ENCODE measurements at places on chromosomes 6 and 20. TPM values are rescaled to one million over a fixed set of nuclear protein-coding genes. Genes with fewer than 3 reads are reported as not detected.

DNA sequence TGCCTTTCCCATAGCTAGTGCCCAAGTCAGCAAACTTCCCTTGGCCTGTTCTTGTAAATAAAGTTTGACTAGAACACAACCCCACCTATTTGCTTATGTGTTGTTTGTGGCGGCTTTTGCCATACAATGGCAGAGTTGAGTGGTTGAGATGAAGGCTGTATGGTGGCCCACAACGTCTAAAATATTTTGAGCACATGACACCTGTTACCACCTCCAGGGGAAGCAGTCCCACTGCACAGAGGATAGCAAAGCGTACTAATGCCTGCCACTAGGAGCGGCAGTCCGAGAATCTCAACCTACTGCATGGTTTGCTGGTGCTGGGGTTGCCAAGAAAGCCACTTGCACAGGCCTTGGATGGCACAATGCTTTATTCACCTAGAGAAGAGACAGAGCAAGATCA, 58.6 kb downstream of the TGM2 start:
- DNase-seq = no peak

The FKBP1C gene
- total RNA-seq = not detected

DNA sequence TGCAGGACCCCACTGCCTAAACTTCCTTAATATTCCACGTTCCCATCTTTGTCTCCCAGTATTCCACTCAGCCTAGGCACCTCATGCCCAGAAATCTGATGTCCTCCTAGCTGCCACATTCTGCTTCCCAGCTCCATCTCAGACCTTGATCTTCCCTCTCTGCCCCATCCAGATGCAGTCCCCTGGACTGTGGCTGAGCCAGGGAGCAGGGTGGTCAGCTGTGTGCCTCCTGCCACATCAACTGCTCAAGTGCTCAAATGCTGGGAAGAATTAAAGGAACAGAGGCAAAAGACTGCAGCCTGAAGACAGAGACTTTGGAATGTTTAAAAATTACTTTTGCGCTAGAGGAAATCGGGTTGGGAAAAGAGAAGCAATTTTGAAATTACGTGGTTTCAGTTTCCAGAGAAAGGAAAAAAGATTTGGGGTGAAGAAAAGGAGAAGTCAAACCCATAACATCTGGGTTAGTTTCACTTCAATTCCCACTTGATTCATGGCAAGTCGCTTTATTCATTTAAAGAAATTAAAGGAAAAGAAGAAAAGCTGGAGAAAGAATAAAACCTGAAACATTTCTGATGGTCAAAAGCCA, 704.8 kb downstream of the PTPRT start:
- DNase-seq = no peak

DNA sequence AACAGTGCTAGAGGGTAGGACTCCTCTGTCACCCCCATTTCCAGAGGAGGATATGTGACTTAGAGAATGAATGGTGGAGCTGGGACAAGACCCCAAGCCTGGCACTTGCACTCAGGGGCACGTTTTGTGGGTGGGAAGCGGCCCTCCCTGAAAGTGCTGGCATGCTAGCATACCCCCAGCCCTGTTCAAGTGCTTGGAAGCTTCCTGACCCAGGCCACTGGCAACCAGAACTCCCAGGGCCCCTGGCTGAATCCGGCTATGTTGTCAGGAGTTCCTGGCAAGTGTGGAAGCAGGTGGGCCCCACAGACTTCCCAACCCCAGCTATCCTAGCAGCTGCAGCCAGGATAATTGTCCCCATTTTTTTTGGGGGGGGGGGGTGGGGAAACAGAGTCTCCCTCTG, 35.6 kb upstream of the TGM2 start:
- no peak for DNase-seq

DNA sequence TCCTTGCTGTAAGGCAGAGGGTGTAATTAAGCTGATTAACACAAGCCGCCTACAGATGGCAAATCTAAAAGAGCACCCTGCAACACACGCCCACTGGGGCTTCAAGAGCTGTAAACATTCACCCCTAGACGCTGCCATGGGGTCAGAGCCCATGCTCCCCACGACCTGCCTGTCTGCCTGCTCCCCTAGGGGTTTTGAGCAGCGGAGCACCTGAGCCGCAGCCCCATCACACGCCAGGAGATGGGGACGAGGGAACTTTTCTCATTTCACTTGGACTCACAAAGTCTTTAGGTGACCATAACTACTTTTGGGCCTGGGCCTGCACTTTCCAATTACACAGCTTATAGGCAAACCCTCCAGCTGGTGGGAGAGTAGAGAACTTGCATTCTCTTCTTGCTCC, 99.0 kb upstream of the SOX4 start:
- DNase-seq = no peak

DNA sequence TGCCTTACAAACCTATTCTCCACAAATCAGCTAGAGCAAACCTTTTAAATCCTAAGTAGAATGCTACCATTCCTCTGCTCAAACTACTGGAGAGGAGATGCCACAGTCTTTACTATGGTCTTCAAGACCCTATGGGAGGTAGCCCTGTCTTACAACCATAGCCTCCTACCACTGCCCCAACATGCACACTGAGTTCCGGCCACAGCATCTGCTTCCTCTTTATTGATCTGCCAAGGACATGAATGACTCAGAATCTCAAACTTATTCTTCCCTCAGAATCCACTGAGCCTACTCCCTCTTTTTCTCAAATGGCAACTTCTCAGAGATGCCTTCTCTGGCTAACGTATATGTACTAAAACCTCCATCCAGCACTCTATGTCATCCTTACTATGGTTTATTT, 12.2 kb upstream of the ANKEF1 start:
- DNase-seq = no peak

DNA sequence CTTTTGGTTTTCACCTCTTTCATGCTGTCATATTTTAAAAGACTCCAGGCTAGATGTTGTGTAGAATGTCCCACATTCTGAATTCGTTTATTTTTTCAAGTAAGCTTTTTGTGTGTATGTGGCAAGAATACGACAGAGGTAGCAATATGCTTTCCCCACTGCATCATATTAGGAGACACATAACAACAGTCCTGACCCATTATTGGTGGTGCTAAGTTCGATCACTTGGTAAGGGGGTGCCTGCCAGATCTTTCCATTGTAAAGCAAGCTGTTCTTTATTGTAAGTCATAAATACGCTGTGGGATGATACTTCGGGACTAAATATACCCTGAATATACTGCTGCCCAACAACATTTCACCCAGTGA, 588 bp upstream of the NCOA3 start:
- DNase-seq = no peak

- no peak for DNase-seq
These were observed 342.1 kb downstream of the PLCB1 start for GRCh38 chr20:8474027-8474668.

GRCh38 chr6:17385660-17386059, 7.7 kb upstream of the CAP2 start:
- DNase-seq = no peak

- no peak for DNase-seq
These were observed 38.9 kb downstream of the CD109 start for GRCh38 chr6:73734832-73735453.

DNA sequence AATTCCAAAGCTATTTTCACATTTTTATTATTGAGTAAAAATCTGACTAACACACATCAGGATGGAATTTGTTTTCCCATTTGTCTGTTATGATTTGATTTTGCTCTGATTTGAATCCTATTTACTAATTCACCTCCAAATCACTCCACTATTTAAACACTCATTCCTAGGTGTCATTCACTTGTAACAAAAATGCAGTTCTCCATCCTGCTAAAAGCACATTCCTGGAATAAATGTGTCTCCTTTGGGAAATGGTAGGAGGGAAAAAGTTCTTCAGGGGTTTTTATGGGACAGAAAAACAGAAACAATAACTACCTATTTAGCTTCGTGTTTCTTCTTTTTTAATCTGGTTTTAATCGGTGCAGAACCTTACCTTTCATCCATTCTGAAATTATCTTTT, 494.1 kb upstream of the CITED2 start:
- DNase-seq = no peak

The C20orf141 gene
- total RNA-seq = not detected

The HNF4A gene
- total RNA-seq = not detected

The ANKRD6 gene
- 30.9 TPM for total RNA-seq

GRCh38 chr20:15411781-15412180, 1074.4 kb upstream of the FLRT3 start:
- no peak for DNase-seq

The DNAH8 gene
- total RNA-seq = 0.36 TPM

GRCh38 chr20:36094497-36094896, 60.0 kb upstream of the EPB41L1 start:
- DNase-seq = no peak

DNA sequence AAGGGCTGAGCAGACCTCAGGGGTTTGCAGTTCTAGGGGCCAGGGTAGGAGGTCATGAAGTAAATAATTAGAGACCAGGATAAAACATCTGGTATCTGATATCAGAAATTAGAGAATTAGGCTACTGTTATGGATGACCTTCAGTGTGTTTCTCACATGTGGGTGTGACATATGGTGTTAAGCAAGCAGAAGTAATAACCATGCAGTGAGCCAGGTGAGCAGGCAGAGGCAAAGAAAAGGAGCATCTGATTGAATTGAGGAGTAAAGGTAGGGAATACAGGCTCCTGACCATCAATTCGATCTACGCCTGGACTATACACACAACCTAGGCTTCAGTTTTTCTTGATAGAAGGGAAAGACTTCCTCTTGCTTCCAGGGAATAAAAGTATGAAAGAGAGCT, 34.7 kb upstream of the MAP3K7 start:
- DNase-seq = no peak

DNA sequence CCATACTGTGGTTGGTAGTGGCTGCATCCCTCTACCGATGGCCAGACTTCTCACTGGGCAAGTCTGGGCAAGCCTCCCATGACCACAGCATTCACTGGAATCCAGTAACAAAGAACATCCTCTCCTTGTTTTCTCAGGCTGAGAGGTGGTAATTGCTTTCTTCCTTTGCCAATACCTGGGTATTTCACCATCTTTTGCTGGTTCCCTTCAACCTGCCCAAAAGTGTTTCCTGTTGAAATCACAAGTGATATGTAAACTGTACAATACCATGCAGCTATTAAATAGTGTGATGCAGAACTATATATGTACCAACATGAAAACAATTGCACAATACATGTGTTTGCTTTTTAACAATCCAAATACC, at the start of gene PTCHD4:
Gene PTCHD4 (minus strand): TSS at position 55 of the 364 bp plus-strand sequence. CDS start 42,240 bp downstream, outside the sequence.
- DNase-seq = peak; percentile 62

DNA sequence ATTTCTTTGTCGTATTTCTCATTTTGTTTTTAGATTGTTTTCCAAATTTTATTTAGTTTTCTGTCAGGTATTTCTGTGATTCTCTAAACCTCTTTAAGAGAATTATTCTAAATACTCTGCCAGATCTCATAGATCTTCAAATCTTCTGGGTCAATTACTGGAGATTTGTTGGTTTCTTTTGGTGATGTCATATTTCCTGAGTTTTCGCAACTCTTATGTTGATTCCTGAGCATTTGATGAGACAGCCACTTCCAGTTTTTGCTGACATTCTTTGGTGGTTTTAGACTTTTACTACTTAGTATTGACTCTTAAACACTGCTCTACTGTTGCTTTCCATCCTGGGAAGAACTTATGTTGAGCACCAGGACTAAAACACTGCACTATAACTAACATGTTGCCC, 21.9 kb downstream of the ADGB start:
- no peak for DNase-seq

The MOXD1 gene
- 5.5 TPM for total RNA-seq

DNA sequence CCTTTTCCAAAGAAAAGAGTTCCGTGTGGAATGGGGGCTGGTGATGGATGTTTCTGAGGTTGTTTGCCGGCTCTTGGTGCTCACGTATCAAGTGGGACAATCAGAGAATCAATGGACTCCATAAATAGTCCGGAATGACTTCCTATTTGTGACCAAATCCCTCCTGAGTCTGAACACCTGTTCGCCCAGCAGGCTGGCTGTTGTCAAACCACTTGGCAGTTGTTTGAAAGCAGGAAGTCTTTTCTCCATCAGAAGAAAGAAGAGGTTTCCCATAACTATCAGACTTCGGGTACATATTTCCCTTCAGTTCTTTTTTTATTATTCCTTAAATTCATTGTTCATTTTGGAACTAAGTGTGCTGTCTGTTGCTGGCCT, 154.7 kb upstream of the RIN2 start:
- no peak for DNase-seq

DNA sequence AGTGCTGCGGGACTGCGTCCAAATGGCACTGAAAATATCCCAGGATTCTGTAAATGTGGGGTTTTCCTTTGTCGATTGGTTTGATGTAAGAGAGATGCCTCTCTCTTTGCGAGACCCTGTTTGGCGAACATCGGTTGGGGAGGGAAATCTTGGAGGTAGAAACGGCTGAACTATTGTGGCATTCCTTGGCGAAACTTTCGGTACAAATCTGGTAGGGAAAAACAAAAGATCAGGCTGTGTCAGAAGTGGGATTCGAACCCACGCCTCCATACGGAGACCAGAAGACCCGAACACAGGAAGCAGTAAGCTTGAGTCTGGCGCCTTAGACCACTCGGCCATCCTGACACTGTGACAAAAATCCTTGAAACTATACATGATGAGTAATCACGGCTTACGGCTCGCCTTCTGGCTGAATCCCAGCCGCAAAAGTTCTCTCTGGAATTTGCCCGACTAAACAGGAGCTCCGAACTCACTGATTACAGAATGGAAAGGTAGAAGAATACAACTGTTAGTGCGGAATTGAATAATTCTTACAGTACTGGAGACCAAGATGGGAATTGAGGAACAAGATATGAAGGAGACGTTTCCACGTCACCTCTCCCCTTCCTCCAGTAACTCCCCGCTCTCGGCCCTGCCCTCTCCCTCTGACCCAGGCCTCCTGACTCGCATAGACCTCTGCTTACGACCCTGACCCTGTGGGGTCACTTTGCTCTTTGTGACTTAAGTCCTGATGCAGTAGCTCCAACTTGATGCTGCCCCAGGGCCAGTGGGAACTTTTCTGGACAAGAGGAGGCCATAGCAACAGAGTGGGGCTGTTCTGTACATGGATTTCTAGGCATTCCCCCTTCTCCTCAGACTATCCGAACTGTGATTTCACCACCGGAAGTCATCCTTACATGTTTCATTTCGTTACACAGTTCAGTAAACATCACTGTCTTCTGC, 132.8 kb upstream of the ZNF184 start:
- DNase-seq = no peak

DNA sequence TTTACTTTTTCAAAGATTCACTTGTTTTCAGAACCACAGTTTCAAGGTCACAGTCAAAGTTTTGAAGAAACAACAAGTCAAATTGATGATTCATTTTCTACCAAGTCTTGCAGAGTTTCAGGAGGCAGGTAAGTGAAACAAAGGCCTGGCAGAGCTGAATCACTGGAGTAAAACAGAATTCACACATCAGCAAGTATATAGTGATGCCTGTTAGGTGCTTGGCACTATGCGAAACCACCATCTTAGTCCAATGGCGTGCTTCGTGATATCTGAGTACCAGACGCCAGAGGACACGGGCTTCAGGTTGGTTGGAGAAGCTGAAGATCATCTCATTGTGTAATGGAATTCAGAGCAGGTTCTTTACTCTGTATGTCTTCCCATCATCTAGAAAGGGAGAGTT, 75.9 kb downstream of the RTN4IP1 start:
- DNase-seq = no peak
